Progenitor cell of endocrine pancreas (in vitro differentiated cells): ENCODE measurements at places on chromosomes 3 and 15.

- no peak for DNase-seq
These were observed 50.6 kb upstream of the AZI2 start for GRCh38 chr3:28399206-28399605.

- DNase-seq = no peak
These were observed 18.1 kb upstream of the STAC start for GRCh38 chr3:36362216-36362615.

- DNase-seq = no peak
These were observed 55.0 kb downstream of the CTDSPL start for GRCh38 chr3:37916685-37917084.

DNA sequence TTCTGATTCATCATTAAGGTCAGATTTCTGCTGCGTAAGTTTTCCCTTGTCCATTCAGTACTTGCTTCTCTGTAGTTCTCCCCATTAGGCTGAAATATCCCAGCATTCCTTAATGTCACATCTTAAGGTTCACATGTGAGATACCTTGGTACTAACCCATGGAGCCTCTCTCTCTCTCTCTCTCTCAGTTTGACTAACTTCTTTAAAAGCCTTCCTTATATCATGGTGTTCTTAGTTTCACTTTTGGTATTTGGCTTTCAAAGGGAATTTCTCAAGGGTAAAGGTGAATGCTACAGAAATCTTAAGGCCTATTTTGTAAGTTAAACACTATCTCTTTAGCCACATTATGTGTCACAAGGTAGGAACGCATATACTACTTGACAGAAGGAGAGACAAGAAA lies 427.3 kb upstream of the ZNF717 start:
- no peak for DNase-seq

DNA sequence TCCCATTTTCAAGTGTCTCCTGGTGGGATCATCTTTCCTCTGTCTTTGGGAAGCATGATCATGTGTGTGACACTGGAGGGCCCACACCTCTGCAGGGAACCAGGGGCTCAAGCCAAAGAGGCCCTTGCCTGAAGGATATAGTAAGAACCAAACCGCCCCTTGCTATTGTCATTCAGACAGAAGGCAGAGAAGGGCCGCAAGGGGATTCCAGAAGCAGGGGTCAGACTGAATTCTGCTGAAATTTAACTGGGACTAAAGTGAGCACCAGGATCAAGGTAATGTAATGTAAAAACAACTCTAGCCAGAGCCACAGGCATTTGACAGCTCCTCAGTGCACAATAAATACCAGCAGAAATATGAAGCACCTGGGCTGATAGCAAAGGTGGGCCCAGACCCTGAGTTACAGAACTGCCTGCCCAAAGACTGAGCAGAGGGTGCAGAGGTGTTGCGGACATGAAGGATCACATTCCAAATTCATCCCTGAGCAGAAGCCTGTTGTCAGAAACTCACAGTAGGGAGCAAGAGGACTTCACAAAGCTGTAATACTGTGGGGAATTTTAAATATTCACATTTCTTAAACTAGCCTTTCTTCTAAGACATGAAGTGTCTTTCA lies 46.0 kb upstream of the RASGRF1 start:
- no peak for DNase-seq
